ENCODE measurements at places on chromosomes 5 and 9. TPM values are rescaled to one million over a fixed set of nuclear protein-coding genes. Genes with fewer than 3 reads are reported as not detected.
A peak's percentile ranks its signal among the peaks of the same experiment; 100 is the strongest.

C1QTNF2 gene
- 0.11 TPM for total RNA-seq

PTRH1 gene
- total RNA-seq, result 11.9 TPM

SRP19 gene
- 62.0 TPM for total RNA-seq

GLDC gene
- 11.3 TPM for total RNA-seq

EGFLAM gene
- total RNA-seq, result 0.69 TPM

DRD1 gene
- not detected for total RNA-seq

GRCh38 chr5:158940977-158941376 is 158.7 kb downstream of the EBF1 start:
- H3K4me3 ChIP-seq, result no peak overlapping the region
- H3K36me3 ChIP-seq, result no peaks in the 10 kb centered on the region
- no peak overlapping the region for H3K27ac ChIP-seq
- DNase-seq, result no peak

DNA sequence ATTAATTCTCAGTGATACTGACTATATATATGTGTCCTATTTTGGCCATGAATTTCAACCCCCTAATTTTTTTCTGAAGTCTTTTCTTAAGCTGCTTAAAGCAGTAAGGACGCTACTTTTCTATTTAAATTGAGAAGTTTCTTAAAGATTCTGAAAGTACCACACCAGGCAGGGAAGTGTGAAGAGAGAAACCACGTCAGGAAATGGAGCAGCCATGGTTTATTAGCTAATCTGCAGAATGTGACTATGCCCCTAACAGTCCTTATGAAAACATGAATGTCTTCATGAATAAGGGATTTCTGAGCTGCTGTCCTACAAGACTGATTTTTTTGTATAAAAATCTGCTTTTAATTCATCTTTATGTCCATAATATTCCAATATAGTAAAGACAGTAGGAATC is 1724.3 kb upstream of the C9orf72 start:
- H3K4me1 ChIP-seq, result peaks cover 2% of the 10 kb centered on the region
- H3K4me3 ChIP-seq, result no peak overlapping the region
- no peaks in the 10 kb centered on the region for H3K27me3 ChIP-seq
- no peak overlapping the region for H3K27ac ChIP-seq

DNA sequence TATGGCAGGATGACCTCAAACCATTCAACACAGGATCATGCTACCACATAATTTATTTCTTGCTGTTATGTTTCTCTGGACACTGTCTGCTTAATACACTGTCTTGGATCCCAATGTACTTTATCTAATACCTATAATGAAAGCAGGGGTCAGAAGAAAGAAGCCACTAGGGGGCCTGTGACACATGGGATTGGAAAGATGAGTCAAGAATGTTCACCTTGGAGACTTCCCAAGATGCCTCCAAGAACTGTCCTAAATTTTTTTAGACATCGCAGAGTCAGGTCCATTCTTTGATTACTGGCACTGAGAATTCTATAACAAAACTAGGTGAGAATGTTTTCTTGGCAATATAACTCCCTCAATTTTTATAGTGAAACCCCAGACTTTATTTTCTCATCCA is 305.8 kb upstream of the SMARCA2 start:
- H3K36me3 ChIP-seq, result no peaks in the 10 kb centered on the region
- H3K4me1 ChIP-seq, result no peaks in the 10 kb centered on the region
- no peak overlapping the region for H3K27ac ChIP-seq

GRCh38 chr9:106106396-106106795 is 412.1 kb downstream of the TMEM38B start:
- H3K27ac ChIP-seq, result no peak overlapping the region
- no peak for DNase-seq
- H3K4me3 ChIP-seq, result no peak overlapping the region
- no peaks in the 10 kb centered on the region for H3K27me3 ChIP-seq
- peaks cover 3% of the 10 kb centered on the region for H3K4me1 ChIP-seq

GRCh38 chr9:34311499-34312185 is 17.4 kb downstream of the KIF24 start:
- no peaks in the 10 kb centered on the region for H3K27me3 ChIP-seq
- no peak for DNase-seq
- no peaks in the 10 kb centered on the region for H3K4me1 ChIP-seq
- H3K36me3 ChIP-seq, result no peaks in the 10 kb centered on the region
- no peak overlapping the region for H3K4me3 ChIP-seq
- no peak overlapping the region for H3K27ac ChIP-seq

- H3K36me3 ChIP-seq, result no peaks in the 10 kb centered on the region
- H3K27ac ChIP-seq, result no peak overlapping the region
- H3K4me3 ChIP-seq, result no peak overlapping the region
- DNase-seq, result no peak
- peaks cover 3% of the 10 kb centered on the region for H3K27me3 ChIP-seq
- no peaks in the 10 kb centered on the region for H3K4me1 ChIP-seq
These were observed 43.3 kb upstream of the SSBP2 start for GRCh38 chr5:81794226-81794625.

DNA sequence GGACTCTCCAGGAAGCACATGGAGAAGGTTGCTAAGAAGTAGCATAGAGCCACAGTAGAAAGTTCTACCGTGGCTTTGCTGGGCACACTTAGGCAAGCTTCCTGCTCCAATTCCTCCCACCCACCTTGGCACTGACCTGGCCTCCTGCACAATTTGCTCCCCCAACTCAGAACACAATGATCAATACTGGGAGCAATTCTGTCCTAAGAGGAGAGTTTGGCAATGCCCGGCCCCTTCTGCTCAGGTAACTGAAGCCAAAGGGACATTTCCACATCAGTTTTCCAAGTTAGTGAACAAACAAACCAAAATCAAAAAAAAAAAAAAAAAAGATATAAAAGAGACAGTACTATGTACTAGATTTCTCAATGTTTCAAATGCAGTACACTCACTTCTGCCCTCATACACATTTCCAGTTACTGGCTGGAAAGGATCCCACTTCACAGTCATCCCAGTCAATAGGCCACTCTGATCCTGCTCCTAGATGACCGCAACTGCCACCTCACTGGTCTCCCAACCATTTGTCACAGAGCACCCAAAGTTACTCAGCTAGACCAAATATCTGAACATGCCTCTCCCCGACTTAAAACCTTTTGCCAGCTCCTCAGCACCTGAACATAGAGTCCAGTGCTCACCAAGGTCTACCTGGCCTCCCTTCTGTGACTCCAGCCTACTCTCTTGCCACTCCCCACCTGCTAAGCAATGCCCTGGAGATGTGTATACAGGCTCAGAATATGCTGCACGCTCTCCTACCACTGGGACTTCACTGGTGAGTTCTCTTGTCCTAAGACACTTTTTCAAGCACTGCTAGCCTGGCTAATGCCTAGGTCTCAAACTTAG is 21.3 kb downstream of the ABCA1 start:
- no peak overlapping the region for H3K4me3 ChIP-seq
- H3K4me1 ChIP-seq, result peaks cover 38% of the 10 kb centered on the region
- no peaks in the 10 kb centered on the region for H3K36me3 ChIP-seq
- H3K27ac ChIP-seq, result no peak overlapping the region

DNA sequence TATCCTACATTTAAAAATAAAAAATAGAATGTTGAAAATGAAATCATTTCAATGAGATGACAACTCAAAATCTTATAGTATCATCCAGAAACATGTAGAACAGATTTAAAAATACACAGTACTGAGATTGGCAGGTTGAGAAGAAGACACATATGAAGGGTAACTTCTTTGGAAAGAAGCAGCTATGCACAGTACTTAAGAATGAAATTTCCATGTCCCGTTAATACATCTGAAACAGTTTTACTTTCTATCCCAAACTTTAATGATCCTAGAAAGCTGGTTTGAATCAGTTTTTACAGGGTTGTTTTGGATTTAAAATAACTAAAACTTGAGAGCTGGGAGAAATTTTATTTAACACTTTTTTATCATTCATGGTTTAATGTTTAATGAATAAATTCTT is 36.0 kb upstream of the ARRDC3 start:
- no peak overlapping the region for H3K27ac ChIP-seq
- H3K36me3 ChIP-seq, result no peaks in the 10 kb centered on the region
- no peak for DNase-seq
- no peaks in the 10 kb centered on the region for H3K27me3 ChIP-seq
- peaks cover 3% of the 10 kb centered on the region for H3K4me1 ChIP-seq

- H3K4me1 ChIP-seq, result no peaks in the 10 kb centered on the region
- H3K36me3 ChIP-seq, result no peaks in the 10 kb centered on the region
- no peak for DNase-seq
These were observed 2378.4 kb upstream of the WWC1 start for GRCh38 chr5:165913059-165913458.

DNA sequence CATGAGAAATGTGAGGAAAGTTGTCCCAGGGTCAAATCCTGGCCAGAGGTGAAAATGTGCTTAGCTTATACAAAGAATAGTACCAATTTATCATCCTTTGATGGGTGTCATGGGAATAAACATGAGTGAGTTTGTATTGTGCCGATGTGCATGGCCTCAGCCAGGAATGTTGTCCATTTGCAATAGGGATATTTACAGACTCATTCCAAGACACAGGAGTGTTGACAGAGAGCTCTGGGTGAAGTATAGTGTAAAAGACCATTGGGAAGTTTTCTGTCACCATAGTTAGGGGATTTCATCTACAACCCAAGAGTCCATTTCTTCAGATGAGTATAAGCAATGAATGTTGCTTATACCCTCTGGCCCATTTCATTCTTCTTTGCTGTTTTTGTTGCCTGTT is 160.1 kb downstream of the DMAC1 start:
- H3K27ac ChIP-seq, result no peak overlapping the region
- peaks cover 13% of the 10 kb centered on the region for H3K4me1 ChIP-seq
- no peak for DNase-seq
- H3K27me3 ChIP-seq, result no peaks in the 10 kb centered on the region

GRCh38 chr5:175060257-175060656 is 335.9 kb downstream of the MSX2 start:
- H3K36me3 ChIP-seq, result no peaks in the 10 kb centered on the region
- H3K4me3 ChIP-seq, result no peak overlapping the region
- no peak overlapping the region for H3K27ac ChIP-seq
- H3K4me1 ChIP-seq, result no peaks in the 10 kb centered on the region

- no peak for DNase-seq
- peak overlapping the region; percentile 95 for H3K27ac ChIP-seq
- peaks cover 25% of the 10 kb centered on the region for H3K36me3 ChIP-seq
- peaks cover 25% of the 10 kb centered on the region for H3K4me1 ChIP-seq
These were observed 830 bp downstream of the PRRC1 start for GRCh38 chr5:127518319-127518621.

DNA sequence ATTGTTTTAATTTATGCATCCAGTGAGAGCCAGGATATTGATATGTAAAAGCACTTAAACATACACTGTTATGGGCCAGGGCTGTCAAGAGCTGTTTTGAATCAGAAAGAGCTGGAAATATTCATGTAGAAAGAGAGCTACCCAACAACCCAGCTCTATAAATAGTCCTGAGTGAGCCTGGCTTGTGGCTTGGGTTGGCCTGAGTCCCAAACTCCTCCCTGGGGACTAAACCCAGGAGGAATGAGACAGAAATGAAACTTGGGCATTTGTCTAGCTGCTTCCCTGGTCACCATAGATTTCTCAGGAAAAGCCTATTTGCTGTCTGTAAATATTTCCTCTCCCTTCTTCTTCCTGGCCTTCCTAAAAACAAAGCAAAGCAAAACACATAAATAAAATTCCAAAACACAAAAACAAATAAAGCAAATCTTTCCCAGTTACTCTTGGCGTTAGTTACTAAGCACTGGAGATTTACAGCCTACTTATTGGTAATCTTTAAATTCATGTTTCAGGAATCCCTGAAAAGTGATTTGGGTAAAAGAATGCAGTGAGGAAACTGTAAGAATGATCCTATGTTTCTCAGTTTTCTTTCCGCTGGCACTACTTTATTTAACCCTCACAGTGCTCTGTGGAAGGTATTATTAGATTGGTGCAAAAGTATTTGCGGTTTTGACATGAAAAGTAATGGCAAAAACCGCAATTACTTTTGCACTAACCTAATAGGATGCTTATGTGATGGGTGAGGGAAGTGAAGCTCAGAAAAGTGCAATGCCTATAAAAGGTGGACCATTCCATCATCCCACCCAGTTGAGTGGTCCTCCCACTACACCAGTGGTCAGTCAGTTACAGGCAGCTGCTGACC is 111.8 kb downstream of the CARTPT start:
- H3K27ac ChIP-seq, result no peak overlapping the region
- H3K4me1 ChIP-seq, result no peaks in the 10 kb centered on the region
- DNase-seq, result no peak
- H3K4me3 ChIP-seq, result no peak overlapping the region
- no peaks in the 10 kb centered on the region for H3K27me3 ChIP-seq

- H3K27me3 ChIP-seq, result no peaks in the 10 kb centered on the region
- H3K4me1 ChIP-seq, result no peaks in the 10 kb centered on the region
- DNase-seq, result no peak
- peaks cover 9% of the 10 kb centered on the region for H3K36me3 ChIP-seq
- no peak overlapping the region for H3K4me3 ChIP-seq
These were observed 29.7 kb downstream of the TEX10 start for GRCh38 chr9:100322954-100323536.

GRCh38 chr9:107628444-107628843 is 138.9 kb upstream of the KLF4 start:
- H3K4me1 ChIP-seq, result peaks cover 18% of the 10 kb centered on the region
- H3K36me3 ChIP-seq, result no peaks in the 10 kb centered on the region
- no peak overlapping the region for H3K27ac ChIP-seq
- H3K27me3 ChIP-seq, result peaks cover 81% of the 10 kb centered on the region

DNA sequence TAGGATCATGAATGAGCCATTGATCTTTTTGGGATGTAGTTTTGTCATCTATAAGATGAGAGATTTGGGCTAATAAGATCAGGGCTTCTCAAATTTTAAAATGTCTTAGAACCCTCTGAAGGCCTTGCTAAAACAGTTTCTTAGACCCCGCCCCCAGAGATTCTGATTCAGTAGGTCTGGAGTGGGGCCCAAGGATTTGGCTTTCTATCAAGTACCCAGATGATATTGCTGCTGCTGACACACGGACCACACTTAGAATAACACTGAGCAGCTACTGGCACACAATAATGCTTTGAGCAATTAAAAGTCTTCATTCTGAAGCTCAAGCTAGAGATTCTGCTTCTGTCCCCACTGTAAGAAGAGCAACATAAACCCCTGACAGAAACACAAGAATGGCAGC is 216.7 kb downstream of the SMARCA2 start:
- no peak overlapping the region for H3K27ac ChIP-seq
- peaks cover 21% of the 10 kb centered on the region for H3K4me1 ChIP-seq
- H3K4me3 ChIP-seq, result no peak overlapping the region
- no peak for DNase-seq
- no peaks in the 10 kb centered on the region for H3K36me3 ChIP-seq
- H3K27me3 ChIP-seq, result peaks cover 11% of the 10 kb centered on the region

DNA sequence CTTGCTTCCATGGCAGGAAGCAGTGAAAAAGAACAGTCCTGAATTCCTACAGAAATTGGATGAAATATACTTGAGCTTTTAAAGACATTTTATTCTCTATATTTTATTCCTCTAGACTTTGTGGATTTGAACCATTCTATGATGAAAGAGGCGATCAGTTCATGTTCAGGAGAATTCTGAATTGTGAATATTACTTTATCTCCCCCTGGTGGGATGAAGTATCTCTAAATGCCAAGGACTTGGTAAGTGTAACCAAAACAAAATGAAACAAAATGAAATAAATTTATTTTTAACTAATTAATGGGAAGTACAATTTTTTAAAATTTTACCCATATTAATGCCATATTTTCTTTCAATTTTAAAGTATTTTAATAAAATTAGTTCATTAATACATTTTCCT is 34.1 kb downstream of the STARD4 start:
- H3K27ac ChIP-seq, result no peak overlapping the region
- no peaks in the 10 kb centered on the region for H3K36me3 ChIP-seq
- no peak for DNase-seq
- H3K4me3 ChIP-seq, result no peak overlapping the region

Data from progenitor cell of endocrine pancreas (in vitro differentiated cells).